ENCODE measurements at places on chromosomes 16 and 17.

- DNase-seq, result no peak
Observed at GRCh38 chr16:85825326-85825725, 25.8 kb downstream of the COX4I1 start.

- DNase-seq, result no peak
Observed at GRCh38 chr17:28725660-28726225, 290 bp downstream of the TLCD1 start.

GRCh38 chr16:4780235-4780634, 7.9 kb downstream of the SEPTIN12 start:
- no peak for DNase-seq

DNA sequence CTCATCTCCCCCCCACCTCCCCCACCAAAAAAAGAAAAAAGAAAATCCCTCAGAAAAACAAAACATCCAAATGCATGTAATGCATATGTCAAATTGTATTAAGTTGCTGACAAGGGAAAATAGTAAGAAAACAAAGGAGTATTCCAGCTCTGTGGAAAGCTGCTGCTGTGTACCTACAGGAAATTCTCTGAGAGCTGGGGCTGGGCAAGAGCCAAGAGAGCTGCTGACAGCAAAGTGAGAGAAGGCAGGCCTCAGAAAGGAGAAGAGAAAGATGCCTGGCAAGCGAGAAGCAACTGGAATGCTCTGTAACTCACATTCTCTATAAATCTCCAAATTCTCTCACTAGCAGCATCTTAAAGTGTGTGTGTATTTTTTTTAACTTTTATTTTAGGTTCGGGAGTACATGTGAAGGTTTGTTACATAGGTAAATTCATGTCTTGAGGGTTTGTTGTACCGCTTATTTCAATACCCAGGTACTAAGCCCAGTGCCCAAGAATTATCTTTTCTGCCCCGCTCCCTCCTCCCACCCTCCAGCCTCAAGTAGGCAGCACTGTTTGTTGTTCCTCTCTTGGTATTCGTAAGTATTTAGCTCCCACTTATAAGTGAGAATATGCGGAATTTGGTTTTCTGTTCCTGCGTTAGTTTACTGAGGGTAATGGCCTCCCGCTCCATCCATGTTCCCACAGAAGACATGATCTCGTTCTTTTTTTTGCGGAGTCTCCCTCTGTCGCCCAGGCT, 24.4 kb downstream of the CNTROB start:
- no peak for DNase-seq

GRCh38 chr16:56408379-56409098, 16.8 kb downstream of the AMFR start:
- no peak for DNase-seq

DNA sequence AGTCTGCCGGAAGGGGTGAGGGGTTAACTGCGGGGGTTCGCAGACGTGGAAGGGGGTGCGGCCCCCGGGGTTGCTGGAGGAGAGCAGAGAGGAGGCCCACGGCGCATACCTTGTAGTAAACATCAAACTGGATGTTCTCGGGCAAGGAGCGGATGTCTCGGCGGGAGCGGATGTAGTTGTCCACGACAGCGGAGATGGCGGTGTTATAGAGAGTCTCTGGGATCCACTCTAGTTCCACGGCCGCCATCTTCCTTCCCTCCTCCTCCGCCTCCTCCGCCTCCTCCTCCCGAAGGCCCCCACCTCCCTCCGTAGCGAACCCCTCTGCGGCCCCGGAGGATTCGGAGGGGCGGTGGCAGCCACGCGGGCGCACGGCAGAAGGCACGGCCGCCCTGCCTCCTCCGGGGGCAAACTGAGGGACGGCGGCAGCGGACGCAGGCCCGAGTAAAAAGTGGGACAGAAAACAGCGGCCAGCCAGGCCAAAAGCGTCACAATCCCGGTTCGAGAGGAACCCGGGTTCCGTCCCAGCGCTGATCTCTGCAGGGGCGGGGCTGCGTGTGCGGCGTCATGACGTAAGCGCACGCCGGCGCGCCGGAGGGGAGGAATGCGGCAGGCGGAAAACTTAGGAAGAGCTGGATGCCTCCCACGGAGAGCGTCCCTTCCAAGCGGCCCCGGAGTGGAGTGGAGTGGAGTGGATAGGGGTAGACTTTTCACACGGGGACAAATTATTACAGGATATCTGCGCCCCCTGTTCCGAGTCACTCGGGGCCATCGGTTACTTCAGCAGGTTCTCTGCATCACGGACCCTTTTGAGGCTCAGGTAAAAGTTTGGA, at the start of gene APPBP2:
TSS of gene APPBP2 (minus strand) at position 558 of the 830 bp plus-strand sequence. CDS start at position 247, 311 bp downstream.
- DNase-seq, result peak; percentile 71

DNA sequence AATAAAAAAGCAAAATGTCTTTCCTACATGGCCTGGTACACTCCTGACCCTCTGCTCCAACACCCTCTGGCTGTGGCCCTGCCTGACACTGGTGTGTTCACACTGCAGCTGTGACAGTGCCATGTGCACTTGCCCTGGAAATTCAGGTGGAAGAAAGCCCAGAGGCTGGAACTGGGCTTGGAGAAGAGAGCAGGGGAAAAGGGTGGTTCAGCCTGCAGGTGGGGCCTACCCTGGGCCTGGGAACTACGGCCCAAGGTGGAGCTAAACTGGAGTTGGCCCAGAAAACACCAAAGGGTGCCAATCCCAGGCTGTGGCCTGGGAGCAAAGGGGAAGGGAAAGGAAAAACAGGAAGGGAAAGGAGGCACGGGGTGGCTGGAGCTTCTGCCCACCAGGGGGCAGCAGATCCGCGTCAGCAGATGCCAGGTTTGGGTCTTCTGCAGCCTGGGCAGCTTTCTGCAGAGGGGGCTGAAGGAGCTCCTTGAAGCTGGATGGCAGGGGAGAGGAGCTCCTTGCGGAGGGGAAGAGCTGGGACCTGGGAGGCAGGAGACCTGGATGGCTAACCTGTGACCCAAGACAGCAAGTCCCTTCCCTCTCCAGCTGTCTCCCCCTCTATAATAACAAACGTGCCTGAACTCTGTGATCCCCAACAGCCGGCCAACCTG, 15.4 kb upstream of the CTCF start:
- peak; percentile 75 for DNase-seq

DNA sequence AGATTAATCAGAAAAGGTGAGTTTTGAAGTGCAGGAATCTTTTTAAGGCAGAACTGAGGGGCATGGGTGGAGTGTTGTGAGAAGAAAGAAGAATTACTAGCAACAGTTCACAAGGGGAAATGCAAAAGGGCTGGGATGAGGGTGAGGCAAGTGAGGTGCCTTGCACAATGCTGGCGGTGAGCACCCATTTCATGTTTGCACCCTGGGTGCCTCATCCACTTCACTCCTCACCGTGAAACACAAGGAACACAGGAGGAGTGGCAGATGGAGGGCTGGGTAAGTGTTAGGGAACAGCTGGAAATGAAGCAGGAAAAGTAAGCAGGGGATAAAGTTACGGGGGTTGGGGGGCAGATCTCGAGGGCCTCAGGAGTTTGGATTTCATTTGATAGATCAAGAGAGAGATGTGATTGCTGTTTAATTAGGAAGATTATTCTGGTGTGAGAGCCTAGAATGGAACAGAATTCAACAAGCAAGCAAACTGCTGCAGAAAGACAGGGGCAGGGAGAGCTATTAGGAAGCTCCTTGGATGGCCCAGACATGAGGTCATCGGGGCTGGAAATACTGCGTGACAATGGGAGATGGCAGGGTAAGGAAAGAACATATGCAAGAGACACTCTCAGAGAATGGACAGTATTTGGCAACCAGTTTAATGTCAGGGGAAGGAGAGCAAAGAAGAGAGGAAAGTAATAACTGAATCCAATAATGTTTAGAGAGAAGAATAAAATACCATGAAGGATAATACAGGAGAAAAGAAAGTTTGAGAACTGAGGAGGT, 8.3 kb upstream of the HEATR6 start:
- DNase-seq, result no peak

DNA sequence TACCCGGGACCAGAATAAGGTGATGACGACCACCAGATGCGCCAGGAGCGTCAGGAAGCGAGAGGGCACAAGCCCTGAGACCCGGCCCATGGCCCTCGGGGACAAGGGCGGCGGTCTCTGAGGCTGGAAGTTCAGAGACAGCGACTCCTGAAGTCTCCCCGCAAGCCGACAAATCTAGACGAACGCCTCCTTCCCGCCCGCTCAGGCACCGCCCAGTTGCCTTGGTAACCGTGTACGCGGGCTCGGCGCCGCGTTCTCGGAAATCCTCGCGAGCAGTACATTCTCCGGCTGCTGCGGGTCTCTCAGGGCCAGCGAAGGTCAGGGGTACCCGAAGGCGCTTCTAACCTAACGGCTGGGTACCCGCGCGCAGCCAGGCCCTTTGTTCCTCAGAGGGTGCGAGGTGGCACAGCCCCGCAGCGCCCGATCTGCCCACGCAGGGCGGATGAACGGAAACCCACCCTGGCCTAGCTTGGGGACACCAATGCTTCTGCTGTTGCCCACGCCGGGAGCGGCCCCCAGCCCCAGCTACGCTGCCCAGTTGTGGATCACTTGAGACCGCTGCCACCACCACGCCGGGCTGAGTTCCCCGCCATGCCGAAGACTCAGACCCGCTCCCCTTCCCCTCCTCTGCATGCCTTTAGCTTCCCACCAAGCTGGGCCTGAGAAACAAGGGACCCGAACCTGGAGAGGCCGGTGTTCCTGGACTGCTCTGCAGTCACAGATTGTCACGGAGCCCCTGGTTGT, at the start of gene TMEM107:
TSS of gene TMEM107 (minus strand) at position 184 of the 744 bp plus-strand sequence. CDS start at position 90, 94 bp downstream.
- peak; percentile 91 for DNase-seq

DNA sequence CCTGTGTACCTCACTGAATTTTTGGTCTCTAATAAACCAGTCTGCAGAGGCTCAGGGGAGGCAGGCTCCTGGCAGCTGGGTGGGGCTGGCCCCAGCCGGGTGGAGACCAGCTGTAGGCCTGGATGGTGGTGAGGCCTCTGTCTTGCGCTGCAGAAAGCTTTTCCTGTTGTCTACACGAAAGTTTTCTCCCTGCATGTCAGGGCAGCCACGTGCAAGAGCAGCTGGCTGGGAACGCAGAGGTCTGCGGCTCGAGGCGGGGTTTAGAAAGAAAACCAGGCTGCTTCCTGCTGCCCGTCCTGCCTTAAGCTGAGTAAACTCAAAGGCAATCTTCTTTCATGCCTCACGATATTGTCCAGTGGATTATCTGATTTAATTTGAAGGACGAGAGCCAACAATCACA, 2.4 kb downstream of the SERPINF1 start:
- DNase-seq, result peak; percentile 65

GRCh38 chr17:10664571-10664970, 7.5 kb upstream of the MYH3 start:
- no peak for DNase-seq

DNA sequence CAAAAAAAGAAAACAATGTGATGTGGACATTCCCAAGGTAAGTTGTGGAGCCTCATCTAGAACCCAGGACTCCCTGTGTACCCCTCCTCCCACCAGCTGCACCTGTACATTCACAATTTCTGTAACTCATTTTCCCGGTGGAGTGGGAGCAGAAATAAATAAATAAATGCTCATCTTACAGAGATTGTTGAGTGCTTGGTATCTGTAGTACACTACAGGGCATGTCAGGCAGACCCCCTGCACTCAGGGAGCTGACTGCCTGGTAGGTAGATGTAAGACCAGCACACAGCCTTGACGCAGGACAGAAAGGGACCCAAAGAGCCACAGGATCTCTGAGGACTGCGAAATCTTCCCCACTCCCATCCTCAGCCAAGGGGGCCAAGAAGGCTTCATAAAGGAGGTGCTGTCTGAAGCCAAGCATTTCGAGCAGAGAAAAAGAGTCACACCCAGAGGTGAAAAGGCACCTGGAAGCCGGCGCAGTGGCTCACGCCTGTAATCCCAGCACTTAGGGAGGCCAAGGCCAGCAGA, 6.5 kb downstream of the EIF1 start:
- DNase-seq, result no peak
